Effector CD8-positive, alpha-beta T cell (primary cell): ENCODE measurements at places on chromosomes 2 and 18.

DNA sequence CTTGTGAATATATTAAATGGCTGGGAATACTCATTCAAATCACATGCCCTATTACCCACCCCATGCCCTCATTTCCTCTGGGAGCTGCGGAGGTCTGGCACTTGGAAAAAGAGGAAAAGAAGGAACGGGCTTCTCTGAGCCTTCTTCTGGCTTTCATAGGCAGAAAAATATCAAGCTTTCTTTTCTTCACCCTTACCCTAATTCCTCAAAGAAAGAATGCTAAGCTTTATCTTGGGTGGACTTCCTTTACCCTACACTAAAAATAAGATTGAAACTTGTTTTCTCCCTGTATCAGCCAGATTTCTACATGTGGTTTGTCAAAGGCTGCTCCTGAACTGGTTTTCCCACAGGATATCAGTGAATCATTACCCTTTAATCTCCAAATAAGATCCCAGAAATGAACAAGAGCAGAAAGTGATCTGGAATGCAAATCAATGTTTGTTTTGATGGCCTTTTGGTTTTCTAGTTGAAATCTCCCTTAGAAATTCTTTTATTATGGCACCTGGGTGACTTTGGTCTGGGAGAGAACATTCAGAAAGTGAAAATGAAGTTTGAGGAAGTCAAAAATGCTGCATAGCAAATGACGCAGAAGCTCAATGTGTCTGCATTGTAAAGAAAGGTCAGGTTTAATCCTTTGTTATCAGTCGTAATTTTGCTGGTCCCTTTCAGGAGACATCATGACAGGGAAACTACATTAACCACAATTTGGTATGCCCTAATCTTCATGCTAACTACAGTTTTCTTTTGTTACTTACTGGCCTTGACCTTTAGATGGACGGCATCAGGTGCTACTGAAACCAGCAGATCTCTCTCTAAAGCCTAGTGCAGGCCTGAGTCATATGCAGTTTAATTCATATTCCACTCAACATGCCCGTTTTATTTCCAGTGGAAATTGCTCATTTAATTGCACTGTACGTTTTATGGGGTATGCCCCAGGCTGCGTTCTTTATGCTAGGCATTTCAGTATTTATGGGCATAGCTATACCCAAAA is 46.6 kb upstream of the HNRNPA3 start:
- DNase-seq = no peak

- no peak for DNase-seq
Observed at GRCh38 chr2:188085421-188085820, 206.3 kb upstream of the GULP1 start.

GRCh38 chr2:179129574-179130238 is 79.8 kb upstream of the CCDC141 start:
- DNase-seq = no peak

- DNase-seq = no peak
Observed at GRCh38 chr2:152098496-152099366, at the start of gene CACNB4. Gene CACNB4 (minus strand): TSS chr2:152099044.

DNA sequence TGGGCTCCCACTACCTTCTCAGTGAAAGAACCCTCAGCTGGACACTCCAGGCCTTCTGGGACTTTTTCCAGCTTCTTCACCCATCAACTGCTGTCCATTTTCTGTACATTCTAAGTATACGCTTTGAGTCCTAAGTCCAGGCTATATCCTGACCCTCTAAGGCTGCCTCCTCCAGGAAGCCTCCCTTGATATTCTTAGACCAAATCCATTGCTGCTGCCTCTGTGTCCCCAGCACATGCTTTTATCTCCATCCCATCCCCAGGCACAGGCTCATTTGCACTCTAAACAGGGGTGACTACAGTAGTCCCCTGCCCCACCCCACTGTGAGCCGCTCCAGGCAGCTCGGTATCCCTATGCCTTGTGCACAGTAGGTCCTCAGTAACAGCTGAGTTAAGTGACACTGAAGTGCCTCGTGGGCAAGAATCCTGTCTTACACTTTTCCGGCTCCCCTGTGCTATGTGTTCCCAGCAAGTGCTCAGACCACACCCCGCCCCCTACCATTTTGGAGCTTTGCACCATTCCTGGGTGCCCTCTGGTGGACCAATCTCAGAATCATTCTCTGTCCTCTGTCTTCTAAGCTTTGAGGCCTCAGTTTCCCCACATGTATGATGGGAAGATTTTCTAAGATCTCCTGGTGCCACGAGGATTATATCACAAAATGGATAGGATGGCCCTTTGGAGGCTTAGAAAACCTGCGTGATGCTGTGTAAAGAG is 34.9 kb downstream of the EMX1 start:
- no peak for DNase-seq

DNA sequence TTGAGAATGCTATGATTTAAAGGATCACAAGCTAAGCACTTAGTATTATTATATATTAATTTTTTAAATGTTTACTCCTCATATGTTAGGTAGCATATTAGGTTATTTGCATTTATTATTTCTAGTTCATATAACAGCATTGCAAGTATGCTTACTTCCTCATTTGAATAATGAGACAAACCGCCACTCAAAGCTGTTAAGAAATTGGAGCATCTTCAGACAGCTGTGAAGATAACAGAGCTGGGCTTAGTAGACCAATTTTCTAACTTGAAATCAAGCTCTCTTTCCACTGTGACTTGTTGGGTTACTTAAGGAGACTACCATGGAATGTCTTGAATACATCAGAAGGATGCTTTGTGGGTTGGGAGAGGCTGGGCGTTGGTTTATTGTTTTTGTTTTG is 139.3 kb downstream of the ASXL3 start:
- no peak for DNase-seq

- no peak for DNase-seq
Observed at GRCh38 chr2:172101821-172102390, 794 bp downstream of the DLX2 start.

DNA sequence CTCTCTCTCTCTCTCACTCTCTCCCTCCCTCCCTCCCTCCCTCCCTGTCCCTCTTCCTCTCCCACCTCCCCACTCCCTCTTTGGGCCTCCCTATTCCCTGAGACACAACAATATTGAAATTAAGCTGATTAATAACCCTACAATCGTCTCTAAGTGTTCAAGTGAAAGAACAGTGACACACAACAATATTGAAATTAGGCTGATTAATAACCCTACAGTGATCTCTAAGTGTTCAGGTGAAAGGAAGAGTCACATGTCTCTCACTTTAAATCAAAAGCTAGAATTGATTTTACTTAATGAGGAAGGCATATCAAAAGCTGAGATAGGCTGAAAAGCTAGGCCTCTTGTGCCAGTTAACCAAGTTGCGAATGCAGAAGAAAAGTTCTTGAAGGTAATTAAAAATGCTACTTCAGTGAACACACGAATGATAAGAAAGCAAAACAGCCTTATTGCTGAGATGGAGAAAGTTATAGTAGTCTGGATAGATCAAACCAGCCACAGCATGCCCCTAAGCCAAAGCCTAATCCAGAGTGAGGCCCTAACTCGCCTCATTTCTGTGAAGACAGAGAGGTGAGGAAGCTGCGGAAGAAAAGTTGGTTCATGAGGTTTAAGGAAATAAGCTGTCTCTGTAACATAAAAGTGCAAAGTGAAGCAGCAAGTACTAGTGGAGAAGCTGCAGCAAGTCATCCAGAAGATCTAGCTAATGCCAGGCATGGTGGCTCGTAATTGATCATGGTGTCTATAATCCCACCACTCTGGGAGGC is 21.3 kb downstream of the MALT1 start:
- no peak for DNase-seq

GRCh38 chr2:128516938-128517337 is 198.3 kb upstream of the HS6ST1 start:
- no peak for DNase-seq

DNA sequence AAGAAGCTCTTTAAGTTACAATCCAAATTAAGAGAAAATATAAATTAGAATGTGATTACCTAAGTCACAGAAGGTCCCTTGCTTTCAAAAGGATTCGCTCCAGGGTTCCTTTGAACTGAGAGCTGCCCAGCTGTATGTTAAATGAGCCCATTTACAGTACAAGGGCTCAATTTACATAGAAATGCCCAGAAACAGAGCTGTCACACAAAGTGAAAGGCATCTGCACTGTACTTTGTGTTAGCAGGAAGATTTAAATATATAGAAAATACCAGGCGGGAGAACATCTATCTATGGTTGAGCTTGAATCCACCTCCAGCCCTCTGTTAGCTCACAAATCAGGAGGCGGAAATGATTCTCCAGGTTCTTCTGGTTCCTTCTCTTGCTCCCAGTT is 272.9 kb downstream of the PAX3 start:
- DNase-seq = no peak

- no peak for DNase-seq
Observed at GRCh38 chr2:25421820-25422411, 80.2 kb upstream of the DNMT3A start.

DNA sequence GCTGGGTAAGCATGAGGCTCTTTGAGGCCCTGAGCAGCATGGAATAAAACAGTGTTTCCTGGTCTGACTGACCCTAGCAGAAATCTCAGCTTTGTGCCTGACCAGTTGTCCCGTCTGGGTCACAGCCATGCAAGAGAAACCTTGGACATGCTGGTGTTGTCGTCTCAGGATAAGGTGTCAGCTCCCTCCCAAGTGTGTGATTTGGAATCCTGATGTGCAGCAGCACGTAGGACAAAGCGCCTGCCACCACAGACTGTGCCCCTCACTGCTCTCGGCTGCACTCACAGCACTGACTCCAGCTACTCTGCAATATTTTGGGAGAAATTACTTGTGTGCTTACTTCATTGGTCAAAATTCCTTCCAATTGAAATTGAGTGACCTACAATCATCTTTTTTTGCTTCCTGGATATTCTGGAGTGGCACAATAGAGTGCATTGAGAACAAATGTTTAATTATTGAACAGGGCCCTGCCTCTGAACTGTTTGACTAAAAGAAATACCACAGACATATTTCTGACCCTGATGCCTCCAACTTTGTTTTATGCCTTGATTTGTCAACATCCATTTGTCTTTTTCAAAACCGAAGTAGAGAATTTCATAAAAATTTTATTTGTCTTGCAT is 352.4 kb downstream of the SOCS6 start:
- DNase-seq = no peak

GRCh38 chr2:105114551-105114950 is 76.7 kb downstream of the MRPS9 start:
- DNase-seq = no peak

DNA sequence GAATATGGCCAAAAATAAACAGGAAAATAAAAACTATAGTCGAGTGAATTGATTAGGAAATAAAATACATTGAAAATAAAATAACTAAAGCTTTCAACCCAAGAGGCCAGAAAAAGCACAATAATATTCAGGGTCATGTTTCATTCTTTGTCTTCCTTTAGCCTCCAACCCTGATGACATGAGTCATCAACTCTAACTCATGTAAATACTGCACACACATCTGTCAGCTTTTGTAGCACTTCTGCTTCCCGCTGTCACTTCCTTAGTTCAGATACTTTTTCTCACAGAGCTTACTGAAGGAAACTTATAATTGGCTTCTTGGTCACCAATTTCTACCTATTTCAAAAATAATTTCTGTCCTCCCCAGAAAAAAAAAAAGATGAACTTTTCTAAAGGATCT is 112.8 kb downstream of the UPP2 start:
- DNase-seq = no peak

DNA sequence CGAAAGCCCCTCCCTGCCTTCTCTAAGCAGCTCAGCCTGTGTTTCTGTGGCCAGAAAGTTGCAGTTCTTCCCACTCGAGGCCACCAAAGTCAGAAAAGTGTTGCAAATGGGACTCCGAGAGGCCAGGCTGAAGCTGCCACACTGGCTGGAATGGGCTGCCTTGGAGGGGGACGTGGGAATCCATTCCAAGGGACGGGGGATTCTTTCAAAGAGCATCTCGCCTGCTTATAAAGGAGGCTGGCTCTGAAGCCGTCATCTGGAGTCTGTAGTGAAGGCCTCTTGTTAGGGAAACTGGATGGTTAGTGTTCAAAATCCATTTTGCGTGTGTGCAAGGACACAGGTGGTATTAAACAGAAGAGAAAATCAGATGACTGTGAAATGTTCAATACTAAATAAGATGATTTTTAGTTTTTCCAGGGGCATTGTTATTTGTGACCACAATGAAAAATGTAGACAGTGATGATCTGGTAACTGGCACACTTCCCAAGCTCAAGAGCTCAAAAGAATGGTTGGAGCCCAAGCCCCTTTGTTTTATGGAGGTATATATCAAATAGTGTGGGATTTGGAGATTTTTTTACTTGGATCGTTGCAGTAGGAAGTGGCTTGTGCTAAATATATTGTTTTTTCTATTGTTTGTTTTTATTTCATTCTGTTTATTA is 782 bp downstream of the FAM228B start:
- DNase-seq = no peak

GRCh38 chr2:177598326-177599138 is 206.0 kb downstream of the AGPS start:
- DNase-seq = no peak

- DNase-seq = no peak
Observed at GRCh38 chr2:149872638-149873150, 285.1 kb upstream of the MMADHC start.

DNA sequence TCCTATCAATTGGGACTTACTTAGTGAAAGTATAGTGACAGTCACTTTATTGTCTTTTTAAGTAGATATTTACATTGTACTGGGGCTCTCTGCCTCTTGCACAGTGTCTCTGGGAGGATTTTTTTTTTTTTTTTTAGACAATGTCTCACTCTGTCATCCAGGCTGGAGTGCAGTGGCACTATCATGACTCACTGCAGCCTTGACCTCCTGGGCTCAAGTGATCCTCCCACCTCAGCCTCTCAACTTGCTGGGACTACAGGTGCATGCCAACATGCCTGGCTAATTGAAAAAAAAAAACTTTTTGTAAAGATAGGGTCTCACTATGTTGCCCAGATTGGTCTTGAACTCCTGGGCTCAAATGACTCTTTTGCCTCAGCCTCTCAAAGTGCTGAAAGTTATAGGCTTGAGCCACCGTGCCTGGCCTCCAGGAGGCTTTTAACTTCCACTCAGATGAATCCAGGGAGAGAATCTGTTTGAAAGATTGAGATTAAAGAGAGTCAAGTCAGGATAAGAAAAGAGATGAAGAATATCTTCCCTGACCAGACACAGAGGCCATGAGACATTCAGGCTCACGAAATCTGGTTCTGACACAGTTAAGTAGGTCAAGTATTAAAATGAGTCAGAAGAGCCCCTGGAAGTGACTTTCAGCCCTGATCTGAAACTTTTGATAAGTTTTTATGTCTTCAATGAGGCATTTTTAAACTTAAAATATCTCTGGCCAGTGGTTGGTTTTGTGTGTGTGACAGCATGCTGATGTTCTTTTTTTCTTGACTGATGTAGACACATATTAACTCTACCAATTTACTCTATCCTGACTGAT is 18.3 kb downstream of the ARHGEF33 start:
- no peak for DNase-seq

DNA sequence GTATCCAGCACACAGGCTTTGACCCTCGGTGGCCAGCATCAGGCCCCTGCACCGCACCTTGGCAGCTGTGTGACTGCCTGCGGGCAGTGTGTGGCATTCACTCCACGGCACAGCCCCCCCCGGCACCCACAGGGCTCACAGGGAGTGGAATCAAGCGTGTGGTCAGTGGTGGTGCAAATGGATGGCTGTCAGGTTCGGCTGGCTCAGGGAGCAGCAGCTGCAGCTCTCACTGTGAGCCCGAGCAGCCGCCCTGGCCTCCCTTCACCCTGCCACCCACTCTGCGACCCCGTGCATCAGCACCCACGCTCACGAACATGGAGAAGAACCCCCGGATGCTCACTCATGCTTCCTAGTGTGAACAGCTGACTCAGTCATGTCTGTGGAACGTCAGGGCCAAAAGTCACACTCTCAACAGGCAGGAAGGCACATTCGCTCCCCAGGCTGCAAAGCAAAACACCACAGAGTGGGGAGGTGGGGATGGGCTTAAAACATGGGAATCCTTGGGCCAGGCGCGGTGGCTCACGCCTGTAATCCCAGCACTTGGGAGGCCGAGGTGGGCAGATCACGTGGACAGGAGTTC is 41.5 kb upstream of the GPC1 start:
- no peak for DNase-seq

GRCh38 chr2:241494311-241494908 is 14.0 kb downstream of the STK25 start:
- no peak for DNase-seq
